Vagina (tissue), 2 donors: ENCODE measurements at places on chromosomes 4 and X. TPM values are rescaled to one million over a fixed set of nuclear protein-coding genes. Genes with fewer than 3 reads are reported as not detected.

GRCh38 chrX:19388064-19388679 is 44.4 kb downstream of the PDHA1 start:
- DNase-seq = no peak

DNA sequence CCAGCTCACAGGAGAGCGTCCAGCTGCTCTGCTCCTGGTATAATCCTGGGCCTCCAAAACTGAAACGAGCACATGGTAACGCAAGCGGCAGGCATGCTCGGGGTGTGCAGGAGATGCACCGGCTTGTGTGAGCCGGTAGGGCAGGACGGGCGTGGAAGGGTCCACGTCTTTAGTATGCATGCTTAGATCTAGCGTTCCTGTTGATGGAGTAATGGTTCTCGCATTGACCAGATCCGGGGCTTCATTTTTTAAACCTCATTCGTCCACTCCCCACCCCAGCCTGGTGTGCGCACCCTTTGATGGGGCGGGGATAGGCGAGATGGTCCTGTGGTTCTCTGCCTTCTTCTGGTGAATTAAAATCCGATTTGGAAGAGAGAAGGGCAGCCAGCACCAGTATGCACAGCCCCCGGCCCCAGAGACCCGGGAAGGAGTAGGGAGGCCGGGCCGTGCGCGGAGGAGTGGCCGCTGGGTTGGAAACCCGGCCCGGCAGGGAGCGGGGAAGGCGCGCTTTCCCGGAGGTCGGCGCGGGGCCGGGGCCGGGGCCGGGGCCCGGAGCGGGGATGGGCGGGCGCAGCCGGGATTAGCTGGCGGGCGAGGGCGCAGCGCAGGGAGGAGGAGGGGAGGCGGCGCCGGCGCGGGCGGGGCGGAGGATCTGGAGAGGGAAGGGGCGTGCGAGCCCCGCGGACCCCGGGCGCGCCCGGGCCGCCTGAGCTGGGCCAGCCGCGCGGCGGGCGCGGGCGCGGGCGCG is 39.9 kb downstream of the FAM149A start:
- no peak for DNase-seq

GRCh38 chr4:184529283-184529682 is 54.9 kb upstream of the IRF2 start:
- no peak for DNase-seq

- no peak for DNase-seq
These were observed 575 bp downstream of the SLC25A6 start for GRCh38 chrX:1391370-1391706.

GRCh38 chrX:116298956-116299355 is 128.4 kb downstream of the AGTR2 start:
- no peak for DNase-seq

- DNase-seq = no peak
These were observed 66.8 kb downstream of the GAB1 start for GRCh38 chr4:143403553-143403820.

The ANKRD37 gene
- 56.7 TPM for total RNA-seq

The COL4A6 gene
- 10.3 TPM for total RNA-seq
